ENCODE measurements at places on chromosomes 12 and 14.

DNA sequence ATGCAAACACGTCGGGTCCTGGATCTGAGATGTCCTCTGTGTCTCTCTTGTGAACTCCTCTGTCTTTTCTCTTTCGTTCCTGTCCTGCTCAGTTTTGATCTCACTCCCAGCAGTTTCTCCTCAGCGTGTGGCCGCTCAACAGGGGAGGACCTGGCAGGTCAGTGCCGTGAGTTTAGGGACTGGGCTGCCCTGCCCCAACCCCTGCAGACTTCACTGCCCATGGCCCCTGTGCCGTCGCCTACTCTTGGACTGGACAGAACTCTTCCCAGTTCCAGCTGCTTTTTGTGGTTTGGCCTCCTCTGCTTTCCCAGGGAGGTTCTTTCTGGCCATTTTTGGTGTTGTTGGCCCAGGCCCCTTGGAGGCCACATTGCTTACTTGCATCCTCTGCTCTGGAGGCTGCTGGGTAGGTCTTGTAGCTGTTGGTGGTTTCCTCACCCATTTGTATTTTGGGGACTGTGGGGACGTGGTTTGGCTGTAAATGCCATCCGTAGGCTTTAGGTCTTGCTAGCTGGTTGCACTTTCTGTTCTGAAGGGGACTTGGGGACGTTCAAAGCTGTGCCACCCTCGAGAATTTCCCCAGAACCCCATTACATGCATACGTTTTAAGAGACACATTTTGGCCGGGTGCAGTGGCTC, 20.0 kb upstream of the DNAH10 start:
- DNase-seq, result no peak

DNA sequence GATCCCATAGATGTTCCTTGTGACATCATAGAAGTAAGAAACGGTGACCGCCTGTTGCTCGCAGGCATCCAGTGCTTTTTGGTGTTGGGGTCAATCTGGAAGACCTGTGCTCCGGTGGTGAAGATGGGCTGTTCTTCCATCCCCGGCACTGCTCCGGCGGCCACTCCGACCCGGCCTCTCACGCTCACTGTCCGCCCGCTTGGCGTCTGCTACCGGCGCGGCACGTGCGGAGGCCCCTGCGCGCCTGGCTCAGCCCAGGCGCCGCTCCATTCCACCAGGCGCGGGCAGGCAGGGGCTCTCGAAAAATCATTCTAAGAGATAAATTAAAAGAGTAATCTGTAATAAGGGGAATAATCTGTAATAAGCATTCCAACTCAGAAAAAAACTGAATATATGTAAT, 934.5 kb downstream of the TMEM121 start:
- no peak for DNase-seq

- DNase-seq, result no peak
These were observed at the start of gene CMA1 for GRCh38 chr14:24508155-24508840. Gene CMA1 (minus strand): TSS chr14:24508265. CDS start chr14:24508235, 30 bp downstream.

GRCh38 chr12:46227616-46228015, 41.2 kb downstream of the SLC38A1 start:
- DNase-seq, result no peak

GRCh38 chr12:108861878-108862587, 4.7 kb upstream of the SSH1 start:
- DNase-seq, result peak; percentile 46

DNA sequence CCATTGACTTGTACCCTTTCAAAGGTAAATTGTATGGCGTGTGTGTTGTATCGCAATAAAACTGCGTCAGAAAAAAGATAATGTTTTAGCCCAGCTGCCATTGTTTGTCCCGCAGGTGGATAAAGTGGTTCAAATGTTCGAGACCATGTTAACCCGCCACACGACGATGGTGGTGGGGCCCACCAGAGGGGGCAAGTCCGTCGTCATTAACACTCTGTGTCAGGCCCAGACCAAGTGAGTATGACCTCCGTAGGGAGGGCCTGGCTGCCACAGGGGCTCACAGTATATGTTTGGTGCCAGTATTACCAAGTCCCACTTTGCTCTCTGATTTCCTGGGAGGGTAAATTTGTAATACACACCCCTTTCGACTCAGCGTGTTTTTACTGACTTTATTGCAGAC, 96.9 kb downstream of the DNAH10 start:
- no peak for DNase-seq

- no peak for DNase-seq
These were observed 63.9 kb downstream of the MYRFL start for GRCh38 chr12:69888901-69889300.

GRCh38 chr12:97968641-97969197, 506.1 kb downstream of the RMST start:
- no peak for DNase-seq

Measured in naive B cell (primary cell).